ENCODE measurements at places on chromosomes 7 and 10.

DNA sequence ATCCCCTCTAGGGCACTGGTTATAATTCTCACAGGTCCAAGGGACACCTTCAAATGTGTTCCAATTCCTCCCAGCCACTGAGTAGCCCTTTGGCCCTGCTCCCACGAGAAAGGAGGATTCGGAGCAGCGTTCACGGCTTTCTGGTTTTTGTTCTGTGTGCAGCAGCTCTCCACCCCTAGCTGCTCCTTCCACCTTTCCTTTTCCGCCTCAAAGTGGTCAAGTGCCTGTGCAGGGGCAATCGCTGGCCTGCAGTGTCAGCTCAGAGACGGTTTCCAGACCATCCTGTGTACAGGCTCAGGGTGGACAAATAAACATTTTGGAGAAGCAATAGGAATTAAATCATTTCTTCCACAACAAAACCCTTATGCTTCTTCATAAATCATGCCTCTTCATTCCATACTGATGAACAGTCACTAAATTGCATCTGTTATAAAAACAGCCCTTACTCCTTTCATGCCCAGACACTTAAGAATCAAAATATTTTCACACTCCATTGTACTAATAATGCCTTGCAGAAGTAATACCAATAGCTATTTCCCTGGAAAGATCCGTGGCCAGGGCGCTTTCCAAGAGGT lies 1.1 kb downstream of the KIAA1549 start:
- DNase-seq: no peak

DNA sequence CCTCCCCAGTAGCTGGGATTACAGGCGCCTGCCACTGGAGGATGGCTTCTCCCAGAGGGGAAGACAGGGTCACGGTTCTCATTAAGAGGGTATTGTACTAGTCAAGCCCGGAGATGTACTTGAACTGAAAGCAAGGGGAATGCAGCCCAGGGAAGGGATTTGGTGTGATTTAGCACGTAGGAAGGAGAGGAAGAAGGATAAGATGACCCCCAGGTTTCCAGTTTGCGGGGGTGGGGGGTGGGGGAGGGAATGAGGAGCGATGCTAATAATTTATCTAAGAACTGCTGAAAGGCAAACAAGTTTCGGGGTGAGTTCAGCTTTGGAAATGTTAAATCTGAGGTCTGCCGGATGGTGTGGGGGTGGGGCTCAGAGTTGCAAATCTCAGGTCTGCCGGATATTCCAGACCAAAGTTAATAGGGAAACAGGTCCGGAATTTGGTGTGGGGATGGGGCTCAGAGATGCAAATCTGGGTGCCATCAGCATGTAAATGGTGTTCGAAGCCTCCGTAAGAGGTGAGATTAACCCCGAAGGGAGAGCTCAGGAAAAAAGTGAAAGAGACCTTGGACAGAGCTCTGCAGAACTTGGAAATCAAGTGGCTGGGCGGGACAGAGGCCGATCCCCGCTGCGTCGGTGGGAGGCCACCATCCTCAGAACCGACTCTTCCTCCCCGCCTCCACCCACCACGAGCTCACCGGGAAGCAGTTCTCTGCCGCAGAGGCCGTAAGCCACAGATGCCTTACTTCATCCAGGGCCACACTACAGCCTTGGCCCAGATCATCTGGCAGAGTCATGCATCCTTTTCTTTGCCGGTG lies 1.6 kb upstream of the SEPHS1 start:
- DNase-seq: peak; percentile 18

- DNase-seq: no peak
Measured at GRCh38 chr10:77552252-77552651, 85.4 kb downstream of the KCNMA1 start.

- no peak for DNase-seq
Measured at GRCh38 chr10:127989481-127990012, 82.6 kb downstream of the PTPRE start.

GRCh38 chr7:127546313-127546712 lies 39.1 kb downstream of the GCC1 start:
- DNase-seq: no peak

- DNase-seq: no peak
Measured at GRCh38 chr7:133804127-133804526, 323.0 kb upstream of the LRGUK start.

- no peak for DNase-seq
Measured at GRCh38 chr7:2635810-2636701, 4.3 kb downstream of the TTYH3 start.

DNA sequence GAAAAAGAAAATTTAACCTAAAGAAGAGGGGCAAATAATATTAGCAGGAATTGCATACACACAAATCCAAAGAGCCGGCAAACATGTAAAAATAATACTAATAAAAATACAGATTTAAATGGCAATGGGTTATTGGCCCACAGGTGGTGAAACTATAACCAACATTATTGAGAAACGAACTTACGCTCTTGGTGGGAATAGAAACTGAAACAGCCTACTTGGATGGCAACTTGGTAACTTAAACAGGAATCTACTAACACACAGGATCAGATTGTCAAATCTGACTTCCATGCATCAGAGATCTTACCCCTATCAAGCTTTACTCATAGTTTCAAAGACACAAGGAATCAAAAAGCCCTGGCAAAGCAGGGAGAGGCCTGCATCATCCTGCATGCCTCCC lies 66.5 kb downstream of the ANLN start:
- no peak for DNase-seq

DNA sequence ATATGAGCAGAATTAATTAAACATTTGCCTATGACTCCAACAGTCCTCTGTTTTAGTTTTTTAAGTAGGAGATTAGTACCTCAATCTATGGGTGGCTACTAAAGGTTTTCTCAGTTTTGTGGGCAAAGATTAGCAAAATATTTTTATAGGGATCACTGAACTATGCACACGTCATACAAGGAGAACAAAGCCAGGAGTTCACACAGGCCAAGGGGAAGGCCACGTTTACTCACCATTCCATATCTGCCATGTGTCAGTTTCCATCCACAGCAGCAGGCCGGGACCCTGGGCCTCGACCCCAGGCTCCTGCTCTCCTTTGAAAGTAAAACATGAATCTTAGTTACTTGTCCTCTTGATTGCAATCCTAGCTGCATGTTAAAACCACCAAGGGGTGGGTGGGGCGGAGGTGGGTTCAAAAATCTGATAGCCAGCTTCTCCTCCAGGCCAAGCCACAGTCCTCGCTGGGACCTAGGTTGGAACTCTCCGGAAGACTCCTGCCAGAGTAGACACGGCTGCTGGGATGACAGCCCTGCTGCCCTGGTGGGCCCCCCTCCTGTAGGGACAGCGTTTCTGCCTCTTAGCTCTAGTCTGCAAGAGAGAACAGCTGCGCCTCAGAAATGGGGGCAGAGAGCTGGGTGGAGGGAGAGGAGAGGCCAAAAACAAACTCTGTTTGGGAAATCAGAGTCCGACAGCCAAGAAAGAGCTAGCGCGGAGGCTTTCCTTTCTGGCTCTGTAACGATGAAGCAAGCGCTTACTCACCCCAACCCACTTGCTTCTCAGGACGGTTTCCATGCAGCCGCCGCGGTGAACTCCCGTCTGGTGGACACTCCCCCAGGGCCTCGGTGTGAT lies 35.6 kb downstream of the PITRM1 start:
- no peak for DNase-seq

- DNase-seq: no peak
Measured at GRCh38 chr10:131816941-131817700, 83.7 kb upstream of the PPP2R2D start.

- DNase-seq: no peak
Measured at GRCh38 chr7:148670807-148671206, 27.9 kb upstream of the CUL1 start.

- DNase-seq: no peak
Measured at GRCh38 chr10:29022513-29022912, 266.4 kb upstream of the LYZL1 start.

GRCh38 chr7:117066668-117067067 lies 113.4 kb downstream of the ST7 start:
- no peak for DNase-seq

- DNase-seq: no peak
Measured at GRCh38 chr10:74342991-74343390, 192.0 kb downstream of the ADK start.

DNA sequence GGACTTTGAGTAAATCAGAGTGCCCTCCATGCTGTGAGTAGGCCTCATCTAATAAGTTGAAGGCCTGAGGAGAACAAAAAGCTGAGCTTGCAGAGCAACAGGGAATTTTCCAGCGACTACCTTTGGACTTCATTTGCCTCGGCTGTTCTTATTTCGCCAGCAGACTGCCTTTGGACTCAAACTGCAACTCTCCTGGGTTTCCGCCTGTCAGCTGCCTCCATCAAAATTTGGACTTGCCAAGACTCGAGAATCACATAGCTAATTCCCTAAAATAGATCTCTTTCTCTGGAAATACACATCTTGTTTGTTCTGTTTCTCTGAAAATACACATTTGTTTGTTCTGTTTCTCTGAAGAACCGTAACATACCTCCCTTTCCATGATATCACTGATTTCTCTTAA lies 93.8 kb downstream of the ITGB8 start:
- DNase-seq: no peak

GRCh38 chr7:3028758-3029093 lies 14.9 kb downstream of the CARD11 start:
- no peak for DNase-seq

DNA sequence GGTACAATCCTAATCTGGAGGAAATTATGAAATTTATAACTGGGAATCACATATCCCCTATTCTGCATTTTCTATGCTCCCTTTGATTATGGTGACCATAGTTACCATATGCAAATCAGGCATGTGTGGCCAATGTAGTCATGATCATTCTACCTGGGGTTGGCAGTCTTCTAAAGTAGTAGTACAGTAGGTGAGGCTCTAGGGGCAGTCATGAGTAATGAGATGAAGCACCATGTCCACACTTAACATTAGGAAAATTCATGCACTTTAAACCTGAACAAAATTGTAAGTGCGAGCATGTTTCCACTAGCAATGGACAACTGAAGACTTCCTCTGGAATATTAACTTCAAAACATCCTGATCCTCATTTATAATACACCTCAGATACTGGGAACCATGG lies 545.9 kb downstream of the SUGCT start:
- peak; percentile 5 for DNase-seq

DNA sequence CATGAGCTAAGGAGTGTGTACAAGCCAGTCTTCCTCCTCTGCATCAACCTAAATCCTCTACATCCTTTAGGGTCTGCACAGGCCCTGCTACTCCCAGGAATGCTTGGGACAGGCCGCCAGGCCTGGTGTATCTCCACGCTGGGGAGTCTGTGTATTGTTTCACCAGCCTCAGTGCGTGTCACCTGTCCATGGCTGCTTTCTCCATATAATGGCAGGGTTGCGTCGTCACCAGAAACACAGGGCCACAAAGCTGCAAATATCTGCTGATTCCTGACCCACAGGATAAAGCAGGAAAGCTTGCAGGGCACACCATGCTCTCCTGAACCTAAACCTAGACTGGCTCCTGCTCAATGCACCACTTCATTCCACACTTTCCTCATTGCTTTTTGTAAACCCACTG lies 45.6 kb downstream of the COBL start:
- DNase-seq: no peak

DNA sequence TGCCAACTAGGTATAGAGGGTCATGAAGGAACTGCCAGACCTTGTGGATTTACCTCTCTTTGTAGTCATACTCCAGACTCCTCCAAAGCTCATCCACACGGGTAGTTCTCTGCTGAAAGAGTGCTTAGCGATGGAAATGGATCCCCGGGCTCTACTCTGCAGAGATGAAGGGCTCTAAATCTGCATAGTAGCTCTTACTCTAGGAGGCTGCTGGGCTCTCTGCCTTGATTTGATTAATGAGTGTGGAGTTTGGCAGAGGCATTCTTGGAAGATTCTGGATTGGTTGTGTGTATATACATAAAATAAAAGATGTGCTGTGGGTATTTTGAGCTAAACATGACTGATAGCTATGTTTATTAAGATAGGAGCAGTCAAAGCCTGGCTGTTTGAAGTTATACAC lies 21.3 kb upstream of the CPXM2 start:
- DNase-seq: no peak

DNA sequence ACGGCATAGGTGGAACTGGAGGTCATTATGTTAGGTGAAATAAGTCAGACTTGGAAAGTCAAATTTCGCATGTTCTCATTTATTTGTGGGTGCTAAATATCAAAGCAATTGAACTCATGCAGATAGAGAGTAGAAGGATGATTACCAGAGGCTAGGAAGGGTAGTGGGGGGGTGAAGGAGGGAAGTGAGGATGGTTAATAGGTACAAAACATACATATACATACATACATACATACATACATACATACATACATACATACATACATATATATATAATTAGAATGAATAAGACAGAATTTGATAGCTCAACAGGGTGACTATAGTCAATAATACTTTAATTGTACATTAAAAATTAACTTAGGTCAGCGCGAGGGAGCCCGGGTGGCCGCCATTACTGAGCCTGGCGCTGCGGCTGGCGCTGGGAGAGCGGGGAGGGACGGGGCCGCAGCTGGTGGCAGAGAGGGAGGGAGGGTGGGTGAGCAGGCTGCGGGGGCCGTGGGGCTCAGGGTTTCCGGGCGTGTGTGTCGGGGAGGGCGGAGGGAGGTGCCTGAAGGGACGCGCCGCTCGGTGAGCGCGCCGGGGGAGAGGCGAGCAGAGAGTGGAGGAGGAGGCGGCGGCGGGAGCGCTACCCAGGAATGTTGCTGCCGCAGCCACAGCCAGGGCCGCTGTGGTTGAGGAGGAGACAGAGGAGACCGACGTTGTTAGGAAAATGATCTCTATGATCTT lies 85.8 kb upstream of the EGFR start:
- DNase-seq: no peak

DNA sequence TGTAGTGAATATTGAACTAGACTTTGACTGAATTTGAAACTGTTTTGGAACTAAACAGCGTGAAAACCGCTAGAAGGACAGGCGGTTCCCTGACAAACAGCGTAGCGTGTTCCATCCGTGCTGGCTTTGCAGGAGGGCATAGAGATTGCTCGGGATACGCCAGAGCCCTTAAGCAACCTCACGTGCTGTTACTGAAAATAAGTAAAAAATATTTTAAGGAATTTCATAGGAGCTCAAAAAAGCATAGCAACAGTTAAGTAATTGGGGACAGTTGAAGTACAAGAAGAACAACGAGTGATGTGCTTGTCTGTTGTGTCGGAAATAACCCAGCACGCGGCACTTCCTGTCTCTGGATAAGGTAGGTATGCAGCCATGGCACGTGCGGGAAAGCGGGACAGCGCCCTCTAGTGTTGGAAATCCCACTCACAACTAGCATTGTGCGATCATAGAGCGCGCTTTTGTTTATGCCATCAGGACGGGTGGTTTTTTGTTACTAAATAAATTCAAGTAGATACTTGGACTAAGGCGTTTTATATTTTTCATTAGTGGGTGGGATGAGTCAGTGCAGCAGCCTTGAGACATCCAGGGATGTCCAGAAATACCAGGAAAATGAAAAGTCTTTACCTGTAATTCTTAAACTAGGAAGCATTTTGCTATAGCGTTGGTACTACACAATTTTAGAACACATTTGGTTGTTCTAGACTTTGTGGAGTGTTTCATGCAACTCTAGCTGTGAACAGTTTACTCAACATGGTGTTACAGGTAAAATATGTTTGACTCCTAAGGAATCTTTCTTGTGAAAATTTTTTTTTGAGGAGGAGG lies 50.4 kb downstream of the DNAJB6 start:
- peak; percentile 87 for DNase-seq

Data from CD4-positive, CD25-positive, alpha-beta regulatory T cell (primary cell).